ENCODE measurements at places on chromosomes 3 and 15.

DNA sequence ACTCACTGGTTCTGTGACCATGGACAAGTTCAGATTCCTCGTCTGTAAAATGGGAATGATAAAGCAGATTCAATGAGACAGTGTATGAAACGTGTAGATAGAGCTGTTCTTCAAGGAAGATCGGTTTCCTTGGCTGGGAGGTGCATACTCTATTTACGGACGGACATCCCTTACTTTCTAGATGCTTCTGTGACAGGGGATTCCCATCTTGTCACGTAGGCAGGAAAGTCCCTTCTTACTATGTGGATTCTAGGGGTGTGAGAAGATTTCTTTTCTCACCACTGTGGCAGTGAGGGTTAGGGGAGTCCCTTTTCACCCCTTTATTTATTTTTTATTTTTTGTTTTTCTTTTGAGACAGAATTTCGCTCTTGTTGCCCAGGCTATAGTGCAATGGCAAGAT, 180.9 kb upstream of the TBL1XR1 start:
- no peak for DNase-seq

- DNase-seq: no peak
Observed at GRCh38 chr3:35528728-35529127, 110.6 kb upstream of the ARPP21 start.

- DNase-seq: no peak
Observed at GRCh38 chr15:33395846-33396245, 85.1 kb downstream of the RYR3 start.

- no peak for DNase-seq
Observed at GRCh38 chr15:98978153-98978552, 29.4 kb downstream of the PGPEP1L start.

DNA sequence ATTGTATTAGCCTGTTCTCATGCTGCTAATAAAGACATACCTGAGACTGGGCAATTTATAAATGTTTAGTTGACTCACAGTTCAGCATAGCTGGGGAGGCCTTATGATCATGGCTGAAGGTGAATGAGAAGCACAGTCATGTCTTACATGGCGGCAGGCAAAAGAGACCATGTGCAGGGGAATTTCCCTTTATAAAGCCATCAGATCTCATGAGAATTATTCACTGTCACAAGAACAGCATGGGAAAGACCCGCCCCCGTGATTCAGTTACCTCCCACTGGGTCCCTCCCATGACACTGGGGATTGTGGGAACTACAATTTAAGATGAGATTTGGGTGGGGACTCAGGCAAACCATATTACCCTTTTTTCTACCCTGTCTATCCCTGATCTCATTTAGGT, 51.5 kb upstream of the MYZAP start:
- no peak for DNase-seq

- no peak for DNase-seq
Observed at GRCh38 chr3:127123533-127123932, 69.4 kb upstream of the PRR23E start.

- no peak for DNase-seq
Observed at GRCh38 chr3:45943207-45943846, at the start of gene CXCR6. CXCR6 (plus strand) TSS chr3:45943464; CDS start chr3:45946482, 3,018 bp downstream.

GRCh38 chr3:18223571-18223970, 201.6 kb downstream of the SATB1 start:
- DNase-seq: no peak

DNA sequence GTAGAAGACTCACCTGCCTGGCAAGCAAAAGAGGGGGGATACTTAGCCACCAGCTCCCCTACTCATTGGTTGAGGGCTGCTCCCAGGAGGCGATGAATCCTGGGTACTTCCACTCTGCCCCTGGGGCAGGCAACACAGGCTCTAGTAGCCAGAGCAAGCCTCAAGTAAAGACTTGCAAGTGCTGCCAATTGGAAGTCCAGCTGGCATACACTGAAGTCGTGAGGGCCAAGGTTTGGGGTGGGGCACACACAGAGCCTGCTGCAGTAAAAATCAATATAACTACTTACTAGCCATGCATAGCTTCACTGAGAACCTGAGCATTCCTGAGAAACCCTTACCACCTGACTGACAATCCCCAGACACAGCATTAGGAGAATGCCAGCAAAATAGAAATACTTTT, 123.0 kb upstream of the EIF1B start:
- DNase-seq: no peak

- no peak for DNase-seq
Observed at GRCh38 chr15:36603987-36604386, 24.6 kb downstream of the CDIN1 start.

Data from HT-29 (cell line).